ENCODE measurements at places on chromosomes 4 and X.

DNA sequence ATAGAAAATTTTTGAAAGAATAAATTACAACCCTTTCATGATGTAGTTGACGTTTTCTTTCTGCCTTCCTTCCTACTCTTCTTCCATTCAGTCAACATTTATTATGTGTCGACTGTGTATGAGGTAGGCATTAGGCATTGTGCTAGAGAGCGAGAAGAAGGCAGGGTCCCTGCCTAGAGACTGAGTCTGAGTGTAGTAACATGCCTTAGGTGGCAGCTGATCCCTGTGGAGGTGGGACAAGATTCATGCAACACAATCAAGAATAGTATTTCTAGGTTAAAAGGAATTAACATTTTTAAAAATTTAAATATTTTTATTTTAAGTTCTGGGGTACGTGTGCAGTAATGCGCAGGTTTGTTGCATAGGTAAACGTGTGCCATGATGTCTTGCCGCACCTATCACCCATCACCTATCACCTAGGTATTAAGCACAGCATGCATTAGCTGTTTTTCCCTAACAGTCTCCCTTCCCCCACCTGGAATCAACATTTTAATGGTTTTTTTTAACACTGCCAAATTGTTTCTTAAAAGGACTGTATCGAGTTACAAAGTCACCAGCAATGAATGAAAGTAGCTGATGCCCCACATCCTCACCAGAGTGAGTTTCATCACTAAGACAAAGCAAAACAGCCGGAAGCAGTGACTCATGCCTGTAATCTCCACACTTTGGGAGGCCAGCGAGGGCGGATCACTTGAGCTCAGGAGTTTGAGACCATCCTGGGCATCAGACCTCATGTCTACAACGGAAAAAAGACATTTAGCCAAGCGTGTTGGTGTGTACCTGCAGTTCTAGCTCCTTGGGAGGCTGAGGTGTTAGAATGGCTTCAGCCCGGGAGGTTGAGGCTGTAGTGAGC, 84.0 kb downstream of the WWC2 start:
- no peak for DNase-seq

- DNase-seq: no peak
These were observed 135.2 kb downstream of the ARSF start for GRCh38 chrX:3176439-3176820.

DNA sequence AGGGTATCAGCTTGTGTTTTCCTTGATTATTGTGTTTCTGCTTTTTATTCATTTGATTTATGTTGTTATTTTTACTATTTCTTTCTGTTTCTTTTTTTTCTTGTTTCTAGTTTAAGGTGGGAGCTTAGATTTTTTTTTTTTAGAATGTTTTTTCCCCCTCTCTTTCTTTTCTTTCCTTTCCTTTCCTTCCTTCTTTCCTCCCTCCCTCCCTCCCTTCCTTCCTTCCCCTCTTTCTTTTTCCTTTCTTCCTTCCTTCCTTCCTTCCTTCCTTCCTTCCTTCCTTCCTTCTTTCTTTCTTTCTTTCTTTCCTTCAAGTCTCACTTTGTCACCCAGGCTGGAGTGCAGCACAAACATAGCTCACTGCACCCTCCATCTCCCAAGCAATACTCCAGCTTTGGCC, 31.4 kb upstream of the PRDM8 start:
- no peak for DNase-seq

DNA sequence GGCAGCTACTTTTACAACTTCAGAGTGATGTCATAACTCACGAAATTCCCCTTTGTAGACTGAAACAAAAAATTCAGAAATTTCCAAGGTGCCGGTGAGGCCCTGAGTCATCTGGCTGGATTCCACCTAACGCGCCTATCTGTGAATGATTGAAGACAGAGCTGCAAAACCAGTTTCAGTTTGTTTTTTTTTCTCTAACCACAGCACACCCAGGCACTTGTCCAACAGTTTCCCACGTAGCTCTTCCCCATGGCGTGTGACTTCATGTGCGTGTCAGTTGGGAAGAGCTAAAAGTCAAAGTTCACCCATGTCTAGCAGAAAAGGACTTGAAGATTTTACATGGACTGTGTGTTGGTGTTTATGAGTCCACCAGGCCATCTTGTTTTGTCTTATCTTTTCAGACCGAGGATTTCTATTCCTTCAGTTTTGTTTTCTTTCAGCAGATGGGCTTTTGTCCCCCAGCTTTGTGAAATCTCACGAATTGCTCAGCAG, 16.4 kb downstream of the TCEANC start:
- DNase-seq: no peak

DNA sequence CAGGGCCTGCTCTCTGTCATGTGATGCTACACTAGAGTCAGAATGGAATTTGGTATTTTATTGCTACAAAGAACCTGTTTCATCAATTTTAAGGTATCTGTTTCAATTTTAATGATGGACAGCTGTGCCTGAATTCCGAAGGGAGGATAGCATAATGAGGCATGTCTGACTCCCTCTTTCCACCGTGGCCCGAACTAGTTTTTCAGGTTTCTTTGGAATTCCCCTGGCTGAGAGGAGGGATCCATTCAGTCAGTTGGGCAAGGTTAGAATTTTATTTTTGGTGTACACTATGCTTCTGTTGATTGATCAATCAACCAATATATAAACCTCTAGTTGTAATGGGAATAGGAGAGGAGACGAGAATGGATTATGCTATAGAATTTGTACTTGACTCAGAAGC, 761.8 kb downstream of the FAM133A start:
- DNase-seq: no peak

DNA sequence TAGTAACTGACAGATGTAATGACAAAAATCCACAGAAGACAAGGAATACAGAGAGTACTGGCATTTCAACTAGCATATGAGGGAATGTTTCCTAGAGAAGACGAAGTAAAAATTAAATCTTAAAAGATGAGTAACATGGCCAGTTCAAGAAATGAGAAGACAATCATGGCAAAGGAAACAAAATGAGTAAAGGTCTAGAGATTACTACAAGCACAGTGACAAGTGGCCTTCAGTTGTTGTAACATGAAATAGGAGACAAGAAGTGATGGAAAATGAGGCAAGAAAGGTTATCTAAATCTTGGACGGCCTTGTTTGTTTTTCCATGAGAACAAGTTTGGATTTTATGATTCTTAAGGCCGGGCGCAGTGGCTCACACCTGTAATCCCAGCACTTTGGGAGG, 81.0 kb downstream of the PPA2 start:
- no peak for DNase-seq

DNA sequence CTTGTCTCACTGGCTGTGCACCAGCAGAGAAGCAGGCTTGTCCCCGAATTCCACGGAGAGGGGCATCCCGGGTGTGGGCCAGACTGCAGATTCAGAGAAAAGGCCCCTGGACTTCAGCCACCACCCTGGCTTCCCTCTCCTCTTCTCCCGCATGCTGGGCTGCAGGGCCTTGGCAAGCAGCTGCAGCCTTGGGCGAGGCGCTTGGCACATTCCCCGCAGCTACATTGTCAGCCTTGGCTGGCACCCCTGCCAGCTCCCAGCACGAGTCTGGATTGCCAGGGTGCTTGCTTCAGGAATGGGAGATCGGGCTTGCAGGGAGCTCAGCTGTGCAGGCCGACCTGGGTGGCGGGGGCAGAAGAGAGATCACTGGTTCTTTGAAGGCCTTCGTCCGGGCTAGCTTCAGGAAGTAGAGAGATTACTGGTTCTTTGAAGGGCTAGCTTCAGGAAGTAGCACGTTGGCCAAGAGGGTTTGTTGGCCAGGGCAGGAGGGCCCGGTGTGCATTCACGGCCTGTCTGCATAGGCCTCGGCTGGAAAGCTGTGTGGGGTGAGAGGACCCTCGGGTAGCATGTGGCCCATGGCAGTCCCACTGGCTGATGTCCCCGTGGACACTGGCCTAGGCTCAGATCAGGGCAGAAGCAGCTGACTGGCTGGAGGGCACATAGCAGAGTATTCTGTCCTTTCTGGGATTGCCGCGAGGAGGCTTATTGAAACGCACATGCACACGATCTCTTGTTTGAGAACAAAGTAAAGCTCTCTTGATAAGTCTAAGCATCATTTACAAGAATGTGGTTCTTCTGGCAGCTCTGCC, 2.7 kb downstream of the ABCD1 start:
- peak; percentile 79 for DNase-seq

GRCh38 chr4:145301386-145302080, 121.1 kb upstream of the OTUD4 start:
- DNase-seq: no peak

GRCh38 chr4:22877486-22878052, 184.8 kb downstream of the GBA3 start:
- no peak for DNase-seq

DNA sequence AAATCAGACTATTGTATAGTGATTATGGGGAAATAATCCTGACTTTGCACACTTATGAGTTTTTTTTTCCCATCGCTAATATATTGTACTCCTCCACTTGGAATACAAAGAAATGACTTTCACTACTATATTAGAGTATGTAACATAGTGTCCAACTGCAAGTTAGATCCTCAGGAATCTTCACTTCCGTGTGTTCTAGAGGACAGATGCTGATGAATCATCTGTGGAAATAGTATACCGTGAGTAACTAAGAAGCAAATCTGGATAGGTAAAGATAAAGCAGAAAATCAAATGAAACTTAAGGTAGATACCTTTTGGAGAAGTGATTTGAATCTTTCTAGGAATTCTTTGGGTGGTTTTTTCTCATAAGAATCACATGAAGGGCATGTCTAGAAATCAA, 8.3 kb downstream of the IL21 start:
- DNase-seq: no peak

- no peak for DNase-seq
These were observed 21.4 kb upstream of the ANXA10 start for GRCh38 chr4:168070903-168071302.

DNA sequence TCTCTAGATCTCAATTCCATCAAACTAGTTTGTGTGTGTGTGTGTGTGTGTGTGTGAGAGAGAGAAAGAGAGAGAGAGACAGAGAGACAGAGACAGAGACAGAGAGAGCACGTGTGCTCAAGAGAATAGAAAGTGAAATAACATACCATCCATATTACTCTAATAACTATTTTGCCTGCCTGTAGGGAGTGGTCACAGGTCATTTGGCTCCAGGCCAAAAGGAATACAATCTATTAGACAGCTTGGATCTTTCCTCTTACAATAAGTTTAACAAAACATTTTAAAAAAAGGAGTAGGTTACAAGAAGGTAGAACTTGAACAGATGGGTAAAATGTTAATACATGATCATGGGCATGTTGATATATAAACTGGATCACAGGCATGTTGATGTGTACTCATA, 76.2 kb downstream of the COL4A6 start:
- no peak for DNase-seq

DNA sequence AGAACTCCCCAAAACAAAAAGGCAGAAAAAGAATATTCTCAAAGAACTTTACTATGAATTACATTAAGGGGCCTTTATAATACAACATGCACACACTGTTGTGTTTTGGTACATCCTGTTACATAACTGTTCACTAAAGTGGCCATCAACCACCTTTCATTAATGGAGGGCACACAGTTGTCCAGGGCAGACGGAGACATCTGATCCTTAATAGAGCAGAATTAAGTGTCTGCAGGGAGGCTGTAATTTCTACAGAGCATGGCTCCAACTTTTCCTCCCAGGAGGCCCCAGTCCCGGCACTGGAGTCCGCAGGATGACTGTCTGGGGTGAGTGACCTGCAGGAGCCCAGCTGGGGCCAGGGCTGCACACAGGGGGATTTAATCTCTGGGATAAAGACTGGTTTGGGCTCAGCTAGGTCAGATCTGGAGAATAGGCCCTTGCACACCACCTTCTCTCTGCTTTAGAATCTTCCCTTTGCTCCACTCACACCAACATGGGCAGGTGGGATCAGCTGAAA, 233.4 kb downstream of the MAML3 start:
- no peak for DNase-seq

DNA sequence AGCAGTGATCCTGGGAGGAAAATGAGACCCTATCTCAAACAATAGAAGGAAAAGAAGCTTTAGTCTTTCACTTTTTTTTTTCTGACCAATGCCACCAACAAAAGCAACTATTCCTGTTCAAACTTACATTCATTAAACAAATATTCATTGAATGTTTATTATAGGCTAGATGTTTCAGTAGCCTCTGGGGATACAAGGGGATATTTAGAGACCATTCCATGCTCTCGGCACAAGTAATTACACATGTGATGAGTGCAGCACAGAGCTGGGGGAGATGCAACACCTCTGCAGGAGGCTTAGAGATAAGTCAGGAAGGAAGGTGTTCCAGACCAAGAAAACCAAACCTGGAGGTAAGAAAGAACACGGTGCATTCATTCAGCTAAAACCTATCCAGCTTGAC, 68.3 kb downstream of the PALLD start:
- no peak for DNase-seq

DNA sequence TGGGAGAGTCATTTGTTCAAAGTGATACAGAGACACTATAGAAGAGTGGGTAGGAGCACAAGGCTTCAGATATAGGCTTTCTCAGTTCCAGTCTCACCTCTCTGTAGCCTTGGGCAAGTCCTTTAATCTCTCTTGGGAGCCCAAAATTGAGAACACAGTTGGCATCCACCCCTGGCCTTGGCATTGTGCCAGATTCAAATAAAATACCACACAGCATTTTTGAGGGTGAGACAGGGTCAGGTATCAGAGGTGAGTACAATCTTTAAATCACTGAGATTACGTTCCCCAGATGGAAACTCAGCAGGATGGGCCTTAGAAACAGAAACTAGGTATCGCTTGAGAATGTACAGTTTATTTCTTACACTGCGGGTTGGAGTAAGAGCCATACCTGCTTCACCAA, 25.2 kb upstream of the SMIM10L2A start:
- no peak for DNase-seq

GRCh38 chrX:15737190-15737958, 696 bp upstream of the CA5B start:
- no peak for DNase-seq

GRCh38 chr4:77145842-77146185, 11.2 kb upstream of the CCNG2 start:
- DNase-seq: no peak

- no peak for DNase-seq
These were observed 24.4 kb downstream of the CLDN22 start for GRCh38 chr4:183295711-183296110.

- DNase-seq: no peak
These were observed 25.9 kb upstream of the SFRP2 start for GRCh38 chr4:153814789-153815188.

- DNase-seq: no peak
These were observed 111.7 kb downstream of the NFKB1 start for GRCh38 chr4:102612824-102613366.

GRCh38 chr4:145043306-145043705, 54.7 kb downstream of the ANAPC10 start:
- no peak for DNase-seq

GRCh38 chrX:120310861-120311726, at the start of gene TMEM255A:
Gene TMEM255A (minus strand): TSS chrX:120311461. CDS start chrX:120311309, 152 bp downstream.
- DNase-seq: peak; percentile 27

- no peak for DNase-seq
These were observed 109.4 kb upstream of the C1GALT1C1 start for GRCh38 chrX:120739300-120739699.

- DNase-seq: no peak
These were observed 79.0 kb downstream of the JAKMIP1 start for GRCh38 chr4:6121276-6121850.

DNA sequence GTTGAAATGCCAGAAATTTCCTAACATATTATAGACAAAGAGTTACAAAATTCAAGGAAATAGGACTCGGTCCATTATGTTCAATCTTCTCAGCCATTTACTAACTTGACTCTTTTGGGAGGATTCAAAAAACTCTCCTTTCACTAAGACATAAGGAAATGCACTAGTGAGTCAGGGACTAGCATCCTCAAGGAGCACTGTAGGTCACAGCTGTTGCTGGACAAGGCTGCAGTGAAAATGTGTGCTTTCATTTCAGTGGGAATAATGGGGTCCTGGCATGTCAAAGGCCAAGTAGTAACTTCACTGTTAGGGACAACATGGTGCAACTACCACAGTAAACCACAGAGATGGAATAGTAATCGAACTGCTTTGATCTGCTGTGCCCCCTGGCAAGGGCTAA, 56.9 kb upstream of the ABCG2 start:
- no peak for DNase-seq

All from nucleus accumbens (tissue), 56 donors.